ENCODE measurements at places on chromosomes 7 and 10.
A peak's percentile ranks its signal among the peaks of the same experiment; 100 is the strongest.

GRCh38 chr7:126979722-126980121 is 273.0 kb downstream of the GRM8 start:
- DNase-seq, result no peak

DNA sequence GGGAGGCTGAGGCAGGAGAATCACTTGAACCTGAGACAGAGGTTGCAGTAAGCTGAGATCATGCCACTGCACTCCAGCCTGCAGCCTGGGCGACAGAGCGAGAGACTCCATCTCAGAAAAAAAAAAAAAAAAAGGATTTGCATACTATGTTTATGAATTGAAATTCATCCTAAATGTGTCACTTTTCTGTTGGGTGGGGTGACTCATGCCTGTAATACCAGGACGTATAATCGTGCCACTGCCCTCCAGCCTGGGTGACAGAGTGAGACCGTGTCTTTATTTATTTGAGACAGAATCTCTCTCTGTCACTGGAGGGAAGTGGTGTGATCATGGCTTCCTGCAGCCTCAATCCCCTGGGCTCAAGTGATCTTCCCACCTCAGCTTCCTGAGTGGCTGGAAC is 5.8 kb downstream of the ZNF212 start:
- DNase-seq, result no peak

DNA sequence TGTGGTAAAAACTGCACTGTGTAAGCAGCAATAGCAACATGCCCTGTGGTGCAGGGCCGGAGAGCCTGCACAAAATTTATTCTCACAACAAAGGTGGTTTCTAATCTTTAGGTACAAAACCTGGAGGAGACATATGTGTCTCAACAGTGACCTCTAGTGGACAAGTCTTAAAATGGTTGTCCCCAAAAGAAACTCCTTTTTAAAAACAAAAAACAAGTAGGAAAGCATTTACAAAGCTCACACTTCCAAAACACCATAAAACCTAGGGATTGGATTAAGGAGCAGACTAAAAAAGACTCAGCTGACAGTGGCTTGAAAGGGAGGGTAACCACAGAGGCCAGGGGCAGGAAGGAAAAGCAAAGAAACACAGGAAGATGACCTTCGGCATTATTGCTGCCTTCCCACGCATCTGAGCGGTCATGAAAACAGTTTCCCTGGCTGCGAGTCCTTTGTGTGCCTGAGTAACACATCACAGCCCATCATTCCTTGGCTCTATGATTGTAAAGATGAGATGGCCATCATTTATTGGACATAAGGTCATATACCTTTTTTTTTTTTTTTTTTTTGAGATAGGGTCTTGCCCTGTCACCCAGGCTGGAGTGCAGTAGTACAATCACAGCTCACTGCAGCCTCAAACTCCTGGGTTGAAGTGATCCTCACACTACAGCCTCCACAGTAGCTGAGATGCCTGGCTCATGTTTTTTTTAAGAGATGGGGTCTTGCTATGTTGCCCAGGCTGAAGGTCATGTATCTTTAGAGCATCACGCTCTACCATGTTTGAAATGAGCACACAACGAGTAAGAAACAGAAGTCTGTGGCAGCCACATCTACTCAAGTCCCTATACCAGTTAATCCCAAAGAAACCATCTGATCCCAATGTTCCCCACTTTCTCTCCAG is 39.5 kb downstream of the RSU1 start:
- DNase-seq, result peak; percentile 50

DNA sequence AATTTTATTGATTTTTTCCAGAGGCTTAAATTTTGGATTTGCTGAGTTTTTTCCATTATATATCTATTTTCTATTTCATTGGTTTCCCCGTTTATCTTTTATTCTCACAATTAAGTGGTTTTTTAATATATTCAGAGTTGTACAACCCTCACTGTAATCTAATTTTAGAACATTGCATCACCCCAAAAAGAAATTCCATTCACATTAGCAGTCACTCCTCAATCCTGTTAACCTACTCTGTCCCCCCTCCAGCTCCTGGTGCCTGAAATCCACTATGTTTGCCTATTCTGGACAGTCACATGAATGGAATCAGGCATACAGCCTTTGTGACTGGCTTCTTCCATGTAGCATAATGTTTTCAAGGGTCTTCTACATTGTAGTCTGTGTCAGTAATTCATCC is 55.8 kb upstream of the ITGA8 start:
- no peak for DNase-seq

GRCh38 chr10:98267894-98268693 is at the start of gene LOXL4:
LOXL4 (minus strand) TSS chr10:98268194; CDS start chr10:98263019, 5,175 bp downstream.
- no peak for DNase-seq

- no peak for DNase-seq
Observed at GRCh38 chr10:103703941-103704919, 151.1 kb downstream of the SH3PXD2A start.

DNA sequence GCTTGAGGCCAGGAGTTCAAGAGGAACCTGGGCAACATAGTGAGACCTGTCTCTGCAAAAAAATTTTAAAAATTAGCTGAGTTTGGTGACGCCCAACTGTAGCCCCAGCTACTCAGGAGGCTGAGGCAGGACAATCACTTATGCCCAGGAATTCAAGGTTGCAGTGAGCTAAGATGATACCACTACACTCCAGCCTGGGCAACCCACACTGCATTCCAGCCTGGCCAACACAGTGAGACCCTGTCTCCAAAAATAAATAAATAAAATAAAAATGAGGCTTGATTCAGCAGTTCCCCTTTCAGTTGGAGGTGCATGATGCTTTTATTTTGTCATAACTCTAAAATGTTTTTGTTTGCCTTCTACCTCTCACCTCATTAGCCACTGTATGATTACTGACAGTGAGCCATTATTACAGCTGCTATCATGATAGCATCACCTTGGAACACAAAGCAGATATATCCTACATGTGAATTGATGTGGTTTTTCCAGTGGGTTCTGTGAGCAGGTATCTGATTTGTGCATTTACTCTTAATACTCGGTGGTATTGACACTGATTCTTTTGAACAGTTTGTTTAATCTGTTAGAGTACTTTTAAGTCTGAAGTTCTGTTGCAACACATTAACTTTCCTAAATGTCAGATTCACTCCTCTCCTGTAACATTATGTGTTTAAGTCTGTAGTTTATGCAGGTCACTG is 49.1 kb downstream of the ARID5B start:
- DNase-seq, result no peak
